ENCODE measurements at places on chromosomes 13 and 19.

DNA sequence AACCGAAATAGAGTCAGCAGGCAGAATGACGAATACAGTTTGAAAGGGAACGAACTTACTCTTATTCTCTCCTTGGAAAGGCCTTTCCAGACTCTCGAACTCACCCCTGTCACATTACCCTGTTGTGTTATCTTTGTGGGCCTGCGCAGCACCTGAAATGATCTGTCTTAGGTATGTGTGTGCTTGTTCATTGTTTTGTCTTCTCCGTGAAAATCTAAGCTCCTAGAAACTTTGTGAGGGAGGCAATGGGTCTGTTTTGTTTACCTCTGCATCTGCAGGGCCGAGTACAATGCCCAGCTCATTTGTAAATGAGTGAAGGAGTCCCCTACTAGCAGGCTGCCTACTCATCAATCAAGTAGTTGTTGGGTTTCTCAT is 19.6 kb downstream of the HMGB1 start:
- no peak for DNase-seq

DNA sequence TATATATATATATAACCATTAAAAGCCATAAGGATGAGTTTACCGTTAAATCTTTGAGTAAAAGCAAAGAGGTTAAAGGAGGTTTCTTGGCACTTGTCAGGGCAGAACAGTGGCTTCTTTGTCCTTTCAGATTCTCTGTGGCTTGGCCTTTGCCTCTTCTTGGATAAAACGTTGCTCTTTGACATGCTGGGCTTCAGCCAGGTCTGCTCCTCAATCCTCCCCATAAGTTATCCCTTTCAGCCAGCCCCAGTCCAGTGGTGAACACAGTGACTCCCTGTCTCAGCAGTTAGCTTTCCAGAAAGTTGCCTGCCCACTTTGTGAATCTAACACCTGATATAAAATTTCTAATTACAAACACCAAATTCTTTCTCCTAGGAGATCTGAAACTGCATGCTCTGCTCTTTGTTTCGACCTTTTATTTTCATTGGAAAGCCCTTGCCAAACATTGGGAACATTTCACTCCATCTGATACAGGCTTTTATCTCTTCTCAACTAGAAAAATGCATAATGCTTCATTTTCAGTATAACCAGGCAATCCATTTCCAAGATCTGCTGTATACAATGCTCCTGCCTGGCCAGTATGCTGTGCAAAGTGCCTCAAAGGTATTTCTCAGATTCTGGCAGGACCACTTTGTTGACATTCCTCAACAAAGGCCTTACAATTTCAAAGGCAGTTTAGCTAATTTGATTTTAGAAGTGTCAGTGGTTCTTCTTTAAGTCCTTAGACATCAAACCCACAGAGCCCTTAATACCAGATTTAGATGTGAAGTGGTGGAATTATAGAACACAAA is 16.2 kb upstream of the MED4 start:
- DNase-seq = no peak

GRCh38 chr19:58083021-58083420 is 15.0 kb downstream of the ZSCAN18 start:
- DNase-seq = no peak

GRCh38 chr13:33139184-33139583 is 123.0 kb downstream of the KL start:
- DNase-seq = no peak

DNA sequence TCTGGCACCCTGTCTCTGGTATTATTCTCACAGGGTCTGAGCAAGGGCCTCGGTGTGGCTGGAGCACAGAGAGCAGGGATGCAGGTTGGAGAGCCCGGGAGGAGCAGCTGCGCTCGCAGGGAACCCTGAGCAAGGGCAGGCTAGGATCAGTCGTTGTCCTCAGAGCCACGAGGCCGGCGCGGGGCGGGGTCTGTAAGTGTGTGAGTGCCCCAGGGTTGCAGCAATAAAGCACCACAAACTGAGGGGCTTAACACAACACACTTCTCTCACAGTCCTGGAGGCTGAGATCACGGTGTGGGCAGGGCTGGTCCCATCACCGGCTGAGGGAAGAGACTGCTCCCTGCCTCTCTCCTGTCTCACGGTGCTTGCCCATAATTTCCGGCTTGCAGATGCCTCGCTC is 38.5 kb upstream of the GGACT start:
- DNase-seq = no peak

DNA sequence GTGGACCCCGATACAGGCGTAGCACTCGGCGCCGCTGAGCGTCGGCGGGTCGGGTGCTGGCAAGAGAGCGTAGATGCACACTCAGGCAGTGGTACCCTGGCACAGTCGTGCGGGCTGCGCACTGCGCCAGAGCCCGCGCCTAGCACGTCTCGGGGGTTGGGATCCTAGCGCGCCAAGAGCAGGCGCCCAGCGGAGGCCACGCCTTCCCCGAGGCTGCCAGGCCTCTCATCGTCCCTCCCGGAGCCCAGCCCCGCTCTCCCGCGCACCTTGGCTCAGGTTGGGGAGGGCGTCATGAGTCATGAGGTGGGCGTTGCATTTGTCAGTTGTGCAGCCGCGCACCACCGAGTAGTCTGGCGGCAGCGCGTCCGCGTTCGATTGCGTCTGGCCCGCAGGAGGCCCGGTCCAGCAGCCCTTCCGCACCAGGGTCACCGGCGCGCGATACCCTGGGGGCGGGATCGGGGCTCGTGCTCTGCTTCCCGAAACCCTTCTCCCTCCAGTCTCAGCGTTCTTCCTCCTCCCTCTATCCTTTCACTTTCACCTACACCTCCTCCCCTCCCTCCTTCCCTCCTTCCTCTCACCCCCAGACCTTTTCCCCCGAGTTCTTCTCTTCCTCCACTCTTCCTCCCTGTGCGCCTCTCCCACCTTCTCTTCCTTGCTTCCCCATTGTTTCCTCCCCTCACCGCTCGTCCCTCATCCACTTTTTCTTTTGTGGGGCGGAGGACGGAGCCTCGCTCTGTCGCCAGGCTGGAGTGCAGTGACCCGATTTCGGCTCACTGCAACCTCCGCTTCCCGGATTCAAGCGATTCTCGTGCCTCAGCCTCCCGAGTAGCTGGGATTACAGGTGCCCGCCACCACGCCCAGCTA is 3.5 kb downstream of the LYPD5 start:
- DNase-seq = no peak

- DNase-seq = no peak
These were observed 205.0 kb downstream of the TSHZ3 start for GRCh38 chr19:31144075-31144870.

DNA sequence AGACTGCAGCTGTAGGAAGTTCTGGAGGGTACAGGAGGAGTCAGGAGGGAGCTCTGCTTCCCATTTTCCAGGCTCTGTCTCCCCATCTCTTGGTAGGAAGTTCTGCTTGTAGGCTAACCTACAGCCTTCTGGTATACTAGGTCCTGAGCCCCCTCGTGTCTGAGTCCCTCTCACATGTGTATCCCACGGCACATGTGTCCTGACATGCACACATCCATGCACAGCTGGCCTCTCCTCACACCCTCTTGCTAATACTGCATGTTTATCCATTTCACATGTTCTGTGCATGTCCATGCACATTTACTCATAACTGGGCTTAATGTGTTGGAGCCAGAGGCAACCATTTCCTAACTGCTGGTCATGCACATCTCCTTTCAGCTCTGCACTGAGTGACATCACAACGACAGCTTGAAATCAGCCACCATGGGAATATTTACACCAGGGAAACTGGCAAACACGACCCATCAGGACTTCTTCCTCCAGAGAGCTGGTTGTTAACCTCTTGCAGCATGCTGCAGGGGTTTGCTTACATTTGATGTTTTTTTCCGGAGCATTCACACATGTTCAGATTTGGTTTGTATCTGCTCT is 3.0 kb downstream of the CD209 start:
- no peak for DNase-seq

DNA sequence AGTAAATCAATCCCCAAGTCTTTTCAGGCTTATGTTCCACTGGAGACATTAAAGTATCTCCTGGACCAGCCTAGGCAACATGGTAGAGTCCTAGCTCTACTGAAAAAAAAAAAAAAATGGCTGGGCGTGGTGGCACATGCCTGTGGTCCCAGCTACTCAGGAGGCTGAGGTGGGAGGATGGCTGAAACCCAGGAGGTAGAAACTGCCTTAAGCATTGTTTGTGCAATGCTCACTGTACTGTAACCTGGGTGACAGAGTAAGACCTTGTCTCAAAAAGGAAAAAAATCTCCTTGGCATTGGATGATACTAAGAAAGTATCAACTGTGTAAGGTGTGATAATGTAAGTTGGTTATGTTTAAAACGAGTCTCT is 8.8 kb downstream of the KLK8 start:
- DNase-seq = no peak

GRCh38 chr13:31330236-31330635 is 130.5 kb downstream of the B3GLCT start:
- DNase-seq = no peak

Data from cortex of kidney (tissue), 1 donor.